Thoracic aorta (tissue), 2 donors: ENCODE measurements at places on chromosomes 12 and 14. TPM values are rescaled to one million over a fixed set of nuclear protein-coding genes. Genes with fewer than 3 reads are reported as not detected.

Gene GPR137C
- total RNA-seq = 0.99 TPM

Gene RAD9B
- total RNA-seq = not detected

Gene BCL11B
- total RNA-seq = 0.92 TPM

Gene EML5
- 0.71 TPM for total RNA-seq
